Activated T-cell treated with anti-CD3 and anti-CD28 coated beads for 1 hour (primary cell): ENCODE measurements at places on chromosomes 12 and 14.

- DNase-seq: no peak
Measured at GRCh38 chr12:26277506-26278246, 82.3 kb downstream of the SSPN start.

GRCh38 chr12:64175254-64175945 is 46.7 kb downstream of the KICS2 start:
- DNase-seq: no peak

GRCh38 chr12:68794653-68795251 is 13.2 kb upstream of the MDM2 start:
- no peak for DNase-seq

DNA sequence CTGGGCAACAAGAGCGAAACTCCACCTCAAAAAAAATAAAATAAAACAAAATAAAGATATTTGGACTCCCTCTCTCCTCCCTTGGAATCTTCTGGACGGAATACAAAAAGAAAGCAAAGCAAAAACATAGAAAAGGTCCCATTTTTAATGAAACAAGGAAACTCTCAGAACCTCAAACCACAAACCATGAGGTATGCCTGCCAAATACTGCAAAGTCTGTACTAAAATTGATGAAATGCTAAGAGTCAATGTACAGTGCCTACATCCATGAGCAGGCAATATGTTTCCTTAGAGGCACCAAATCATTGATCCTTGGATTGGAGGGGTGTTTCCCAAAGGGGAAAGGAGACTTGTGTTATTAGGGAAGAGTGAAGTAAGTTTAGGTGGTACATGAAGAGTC is 8.2 kb upstream of the RPS6KA5 start:
- no peak for DNase-seq

DNA sequence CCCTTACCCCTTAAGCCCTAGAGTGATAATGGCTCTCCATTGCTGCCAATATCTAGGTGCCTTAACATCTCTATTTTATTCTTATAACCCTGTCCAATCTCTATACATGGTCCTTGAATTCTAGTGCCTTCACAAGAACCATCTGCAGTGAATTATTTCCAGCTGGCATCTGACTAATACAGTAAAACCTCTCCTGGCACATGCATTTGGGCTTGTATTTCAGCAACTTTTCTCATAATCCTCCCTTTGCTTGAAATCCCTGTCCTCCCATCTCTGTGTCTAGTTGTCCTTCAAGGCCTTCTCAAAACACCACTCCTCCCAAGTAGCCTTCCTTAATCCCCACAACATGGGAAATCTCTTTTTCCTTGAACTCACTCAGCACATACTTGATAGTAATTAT is 14.2 kb upstream of the HMGA2 start:
- DNase-seq: no peak

DNA sequence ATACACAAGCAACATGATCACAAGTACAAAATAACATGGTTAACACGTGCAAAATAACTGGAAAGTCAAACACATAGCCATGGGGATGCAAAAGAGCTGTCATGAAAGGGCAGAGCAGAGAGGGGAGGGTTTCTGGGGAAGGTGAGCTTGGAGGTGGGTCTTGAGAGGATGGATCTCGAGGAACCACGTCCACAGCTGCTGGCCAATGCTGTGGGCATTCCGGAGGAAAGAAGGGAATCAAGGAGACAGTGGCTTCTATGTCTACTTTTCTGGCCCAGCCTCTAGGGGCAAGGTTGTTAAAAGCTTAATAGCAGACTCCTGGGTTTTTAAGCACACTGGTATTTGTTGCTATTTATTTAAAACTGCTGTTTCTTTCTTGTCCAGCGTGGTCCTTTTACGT is 8.4 kb upstream of the MYH7 start:
- no peak for DNase-seq

GRCh38 chr14:88095791-88096190 is 90.9 kb downstream of the GPR65 start:
- no peak for DNase-seq

DNA sequence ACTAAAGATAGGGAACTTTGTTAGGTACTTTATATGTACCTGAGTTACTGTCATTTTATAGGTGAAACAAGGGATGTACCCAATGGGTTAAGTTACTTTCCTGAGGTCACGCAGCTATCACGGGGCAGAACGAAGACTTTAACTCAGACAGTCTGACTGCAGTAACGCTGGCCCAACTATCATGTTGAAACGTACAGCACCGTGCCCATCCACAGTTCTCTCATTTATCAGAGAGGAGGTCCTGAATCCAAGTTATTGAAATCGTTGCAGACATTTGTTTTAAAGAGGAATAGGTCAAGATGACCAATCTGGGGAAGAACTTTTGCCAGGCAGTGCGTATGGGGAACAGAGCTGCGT is 587 bp upstream of the C12orf75 start:
- no peak for DNase-seq

DNA sequence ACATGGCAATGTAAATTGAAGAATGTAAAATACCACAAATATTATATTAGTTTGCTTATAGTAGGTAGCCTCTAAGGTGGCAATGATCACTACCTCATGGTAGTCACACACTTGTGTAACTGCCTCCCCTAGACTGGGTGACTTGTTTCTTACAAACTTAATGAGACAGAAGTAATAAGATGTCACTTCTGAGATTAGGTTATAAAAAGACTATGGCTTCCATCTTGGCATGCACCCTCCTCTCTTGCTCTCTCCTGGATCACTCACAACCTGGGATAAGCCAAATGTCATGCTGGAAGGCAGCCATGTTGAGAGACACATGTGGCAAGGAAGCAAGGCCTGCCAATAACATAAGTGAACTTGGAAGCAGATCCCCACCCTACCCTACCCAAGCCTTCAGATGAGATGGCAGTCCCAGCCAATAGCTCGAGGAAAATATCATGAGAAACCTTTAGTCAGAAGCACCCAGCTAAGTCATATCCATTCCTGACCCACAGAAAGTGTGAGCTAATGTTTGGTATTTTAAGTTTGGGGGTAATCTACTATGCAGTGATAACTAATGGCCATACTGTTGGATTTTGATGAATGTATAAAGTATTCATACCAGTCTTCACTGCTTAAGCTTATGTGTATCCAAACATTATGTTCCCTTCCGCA is 43.3 kb downstream of the PPP1R12A start:
- DNase-seq: no peak

- no peak for DNase-seq
Measured at GRCh38 chr12:27351476-27351875, 18.8 kb downstream of the BMAL2 start.

GRCh38 chr12:26571560-26571959 is 261.4 kb downstream of the ITPR2 start:
- no peak for DNase-seq

DNA sequence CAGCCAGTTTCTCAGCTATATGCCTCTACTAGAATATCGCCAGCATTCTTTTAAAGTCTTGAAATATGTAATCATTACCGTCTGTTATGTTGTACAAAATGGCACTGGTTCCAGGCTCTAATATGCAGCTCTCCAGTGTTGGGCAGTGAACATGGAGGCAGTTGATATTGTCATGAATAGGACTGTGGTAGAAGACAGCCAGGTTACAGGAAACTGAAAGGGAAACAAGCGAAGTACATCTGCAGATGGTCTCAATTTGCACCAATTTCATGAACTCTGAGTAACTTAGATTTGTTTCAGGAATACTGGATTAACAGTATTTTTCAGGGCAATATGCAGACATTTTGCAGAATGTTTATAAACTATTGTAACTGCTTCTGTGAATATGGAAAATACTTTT is 13.4 kb upstream of the KLHL42 start:
- no peak for DNase-seq

- no peak for DNase-seq
Measured at GRCh38 chr12:2844786-2845185, 10.0 kb upstream of the NRIP2 start.

DNA sequence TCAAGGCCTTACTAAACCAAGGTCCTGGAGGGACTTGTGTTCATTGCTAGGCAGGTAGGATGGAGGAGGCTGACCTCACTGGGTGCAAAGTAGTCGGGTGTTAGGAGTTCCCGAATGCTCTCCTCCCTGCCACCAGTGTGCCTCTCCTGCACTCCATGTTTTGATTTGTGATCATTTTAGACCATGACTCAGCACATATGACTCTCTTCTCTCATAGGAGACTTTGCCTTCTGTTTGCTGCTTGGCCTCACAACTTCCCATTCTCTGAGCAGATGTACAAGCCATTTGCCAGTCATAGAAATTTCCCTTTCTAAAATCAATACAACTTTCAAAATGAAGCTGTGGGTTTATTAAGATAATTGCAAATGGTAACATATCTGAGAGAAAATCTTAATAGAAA is 46.6 kb upstream of the LRIG3 start:
- no peak for DNase-seq

GRCh38 chr12:97288531-97288930 is 174.1 kb upstream of the RMST start:
- DNase-seq: no peak

DNA sequence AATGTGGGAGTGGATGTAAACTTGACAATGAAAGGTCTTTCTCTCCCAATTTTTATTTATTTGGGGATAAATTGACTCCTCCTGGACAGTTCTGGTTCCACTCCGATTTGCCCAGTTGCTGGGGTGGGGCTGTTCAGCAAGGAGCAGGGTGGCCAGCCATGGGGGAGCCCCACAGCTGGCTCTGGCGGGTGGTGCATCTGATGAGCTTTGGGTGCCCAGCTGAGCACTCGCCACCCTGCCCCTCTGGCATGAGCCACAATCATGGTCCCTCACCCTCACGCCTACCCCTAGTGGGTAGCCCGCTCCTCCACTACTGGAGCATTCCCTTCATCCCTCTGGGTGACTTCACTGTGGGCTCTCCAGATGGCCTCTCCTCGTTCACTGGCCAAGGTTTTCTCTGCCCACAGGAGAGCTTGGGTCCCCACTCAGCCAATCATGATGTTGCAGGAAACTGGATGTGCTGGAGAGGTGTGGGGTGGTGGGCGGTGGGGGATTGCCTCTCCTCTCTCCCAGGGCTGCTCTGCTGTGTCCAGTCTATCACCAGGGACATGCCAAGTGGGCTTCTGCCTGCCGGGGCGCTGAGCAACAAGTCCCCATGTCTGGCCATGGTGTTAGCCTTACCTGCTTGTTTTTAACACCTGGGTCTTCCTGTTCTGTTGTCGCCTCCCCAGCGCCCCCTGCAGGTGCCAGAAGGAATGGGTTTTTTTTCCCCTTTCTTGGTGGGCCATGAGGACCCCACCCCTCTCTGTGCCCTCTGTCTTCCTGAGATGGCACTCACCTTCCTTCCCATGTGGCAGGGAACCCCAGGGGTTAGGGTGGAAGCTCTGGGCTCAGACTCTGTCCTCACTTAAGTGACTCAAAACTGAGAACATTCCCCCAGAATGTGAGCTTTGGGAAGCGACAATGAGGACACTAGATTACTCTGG is 3.4 kb downstream of the CYP46A1 start:
- DNase-seq: peak; percentile 30

GRCh38 chr12:19214020-19214419 is 84.5 kb downstream of the PLEKHA5 start:
- no peak for DNase-seq

GRCh38 chr12:3655328-3655900 is 97.5 kb downstream of the CRACR2A start:
- DNase-seq: no peak

GRCh38 chr12:116402163-116402939 is 124.9 kb upstream of the MED13L start:
- no peak for DNase-seq

DNA sequence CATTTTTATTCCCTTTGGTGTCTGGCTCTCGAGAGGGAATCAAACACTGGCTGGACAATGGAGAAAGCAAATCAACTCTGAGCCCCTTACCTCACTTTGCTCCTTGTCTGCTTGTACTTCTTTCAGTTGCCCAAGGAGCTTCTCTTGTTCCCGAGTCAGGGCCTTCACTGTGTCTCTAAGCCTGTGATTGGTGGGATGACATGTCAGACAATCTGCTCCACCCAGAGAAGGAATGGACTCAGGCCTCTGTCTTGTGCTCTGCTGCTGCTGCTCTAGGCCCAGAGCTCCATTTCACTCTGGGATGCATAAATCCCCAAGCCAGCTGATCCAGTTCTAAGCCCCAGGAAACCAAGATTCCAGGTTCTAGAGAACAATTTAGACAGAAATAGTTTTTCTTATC is 7.6 kb downstream of the CALCOCO1 start:
- DNase-seq: no peak

DNA sequence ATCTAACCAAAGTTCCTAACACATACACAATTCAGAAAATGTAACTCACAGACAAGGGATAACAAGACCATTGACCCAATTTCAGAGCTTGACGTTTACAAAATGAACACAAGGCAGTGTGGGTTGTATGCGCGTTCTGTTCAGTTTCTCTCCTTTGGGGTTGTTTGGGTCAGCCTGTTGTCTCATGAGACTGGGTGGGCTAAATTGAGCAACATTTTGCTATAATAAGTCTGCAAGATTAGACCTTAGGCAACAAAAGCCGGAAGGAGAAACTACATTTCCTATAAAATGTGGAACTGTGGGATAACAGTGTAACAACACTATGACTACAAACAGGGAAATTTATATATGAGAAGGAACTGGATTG is 18.8 kb upstream of the LTA4H start:
- no peak for DNase-seq

DNA sequence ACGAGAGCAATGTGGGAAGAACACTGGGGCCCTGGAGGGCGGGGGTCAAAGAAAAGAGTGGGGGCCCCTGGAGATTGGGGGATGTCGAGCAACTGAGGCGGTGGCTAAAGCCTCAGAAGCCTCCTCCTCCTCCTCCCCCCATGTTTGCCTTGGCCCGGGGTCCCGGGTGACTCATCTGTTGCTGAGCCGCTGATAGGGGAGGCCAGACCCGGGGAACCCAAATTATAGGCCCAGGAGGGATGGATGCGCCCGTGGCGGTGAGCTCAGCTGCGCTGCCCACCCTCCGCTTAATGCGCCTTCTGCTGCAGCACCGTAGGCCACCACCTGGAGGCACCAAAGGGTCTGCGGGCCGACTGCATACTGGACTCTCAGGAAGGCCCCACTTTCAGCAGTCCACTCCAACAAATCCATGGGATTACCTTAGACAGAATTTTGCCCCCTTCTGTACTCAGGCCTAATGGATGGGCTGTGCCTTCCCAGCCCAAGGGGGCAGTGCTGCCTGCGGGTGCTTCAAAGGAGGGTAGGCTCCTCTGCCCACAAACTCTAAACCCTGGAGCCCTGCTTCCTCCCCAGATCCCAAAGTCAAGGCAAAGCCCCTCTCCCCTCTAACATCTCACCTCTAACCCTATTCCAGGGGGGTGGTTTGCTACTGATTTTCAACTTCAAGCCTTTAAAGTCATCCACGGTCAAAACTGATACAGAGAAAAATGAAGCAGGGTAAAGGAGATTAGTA is 2.6 kb upstream of the WNT10B start:
- no peak for DNase-seq

DNA sequence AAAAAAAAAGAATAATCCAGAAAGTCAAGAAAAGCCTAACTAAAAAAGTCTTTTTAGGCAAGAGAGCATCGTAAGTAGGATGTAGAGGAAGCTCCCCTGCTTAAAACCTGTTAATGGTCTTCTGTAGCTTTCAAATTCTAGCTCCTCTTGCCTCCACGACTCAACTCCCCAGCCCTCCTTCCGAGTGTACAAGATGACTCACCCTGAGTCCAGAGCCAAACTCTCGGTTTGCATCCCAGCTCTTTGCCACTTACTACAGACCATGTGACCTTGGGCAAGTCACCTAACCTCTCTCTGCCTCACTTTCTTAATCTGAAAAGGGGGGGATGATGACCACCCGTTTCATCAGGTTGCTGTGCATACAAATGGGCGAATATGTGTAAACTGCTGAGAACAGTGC is 460.4 kb downstream of the DPF3 start:
- DNase-seq: no peak
